ENCODE measurements at places on chromosomes 2 and 18. TPM values are rescaled to one million over a fixed set of nuclear protein-coding genes. Genes with fewer than 3 reads are reported as not detected.
A peak's percentile ranks its signal among the peaks of the same experiment; 100 is the strongest.

The RTP5 gene
- total RNA-seq = 0.10 TPM

DNA sequence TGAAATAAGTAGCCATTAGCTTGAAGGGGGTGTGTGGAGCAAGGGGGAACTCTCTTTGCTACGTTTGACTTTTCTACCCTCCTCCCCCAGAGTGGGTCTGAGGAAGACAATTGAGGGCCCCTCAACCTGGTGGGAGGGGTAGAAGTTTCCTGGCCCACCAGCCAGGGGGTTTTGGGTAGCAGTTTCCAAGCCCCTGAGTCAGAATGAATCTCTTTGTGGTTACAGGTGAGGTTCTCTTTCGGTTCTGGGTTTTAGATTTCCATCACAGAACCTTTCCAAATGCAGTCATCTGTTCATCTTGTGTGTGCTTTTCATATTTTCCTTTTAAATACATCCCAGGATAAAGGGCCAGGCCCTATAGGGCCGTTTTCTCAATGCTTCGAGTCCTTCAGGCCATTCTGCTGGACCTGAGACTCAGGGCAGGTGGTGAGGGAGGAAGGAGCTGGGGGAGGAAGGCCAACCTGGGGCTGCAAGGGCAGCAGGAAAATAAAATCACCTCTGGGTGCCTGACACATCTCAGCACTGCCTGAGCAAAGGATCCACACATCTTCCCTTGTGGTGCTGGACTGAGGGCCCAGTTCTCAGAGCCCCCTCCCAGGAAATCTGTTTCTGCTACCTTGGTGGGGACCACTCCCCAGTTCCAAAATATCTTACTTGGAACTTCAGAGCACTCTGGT is 4.7 kb downstream of the LBH start:
- DNase-seq = no peak

DNA sequence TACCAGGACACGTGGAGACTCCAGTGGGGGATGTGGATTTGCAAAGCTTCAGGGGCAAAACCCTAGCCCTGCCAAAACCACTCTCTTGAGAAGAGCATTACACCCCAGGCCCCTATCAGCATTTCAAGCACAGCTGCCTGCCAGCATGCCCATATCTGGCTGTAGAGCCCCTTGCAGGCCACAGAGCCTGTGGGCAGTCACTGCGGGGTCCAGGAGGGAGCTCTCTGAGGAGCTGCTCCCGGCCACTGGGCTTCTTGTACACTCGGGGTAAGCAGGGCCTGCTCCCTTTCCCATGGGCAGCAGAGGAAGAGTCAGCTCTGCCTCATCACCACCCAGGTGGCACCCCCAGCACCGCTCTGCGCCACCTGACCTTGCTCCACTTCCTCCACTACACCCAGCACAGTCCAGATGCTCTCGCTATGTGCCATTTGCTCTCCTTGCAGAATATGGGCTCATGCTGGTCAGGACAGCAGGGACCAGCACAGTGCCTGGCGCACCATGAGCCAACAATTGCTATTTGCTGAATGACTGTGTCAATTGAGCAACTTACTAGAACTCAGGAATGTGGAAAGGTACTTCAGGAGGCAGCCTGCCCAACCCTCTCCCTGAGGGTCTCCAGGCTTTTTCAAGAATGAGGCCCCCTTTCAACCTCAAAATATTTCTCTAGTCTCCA is 7.4 kb downstream of the CHST10 start:
- no peak for DNase-seq

GRCh38 chr2:233248999-233249398 is 2.5 kb upstream of the ATG16L1 start:
- no peak for DNase-seq

- DNase-seq = no peak
These were observed 165.5 kb downstream of the PHLPP1 start for GRCh38 chr18:62880673-62881364.

GRCh38 chr2:171279983-171280790 is 119.5 kb upstream of the TLK1 start:
- DNase-seq = no peak

DNA sequence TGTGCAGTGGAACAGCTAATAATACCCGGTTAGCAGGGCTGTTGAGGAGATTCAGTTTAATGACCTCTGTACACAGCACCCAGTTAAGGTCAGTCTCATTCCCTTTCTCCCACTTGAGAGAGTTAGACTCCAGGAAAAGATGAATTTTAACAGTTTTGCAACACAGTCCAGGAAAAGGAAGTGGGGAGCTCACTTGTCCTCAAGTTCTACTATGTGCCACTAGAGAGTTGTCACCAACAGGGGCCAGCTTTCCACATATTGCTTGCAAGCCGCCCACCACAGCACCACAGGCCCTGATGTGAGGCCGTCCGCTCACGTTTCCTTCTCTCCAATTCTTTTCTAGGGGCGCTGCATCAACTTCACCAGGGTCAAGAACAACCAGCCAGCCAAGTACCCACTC is 142.1 kb downstream of the GFPT1 start:
- no peak for DNase-seq

DNA sequence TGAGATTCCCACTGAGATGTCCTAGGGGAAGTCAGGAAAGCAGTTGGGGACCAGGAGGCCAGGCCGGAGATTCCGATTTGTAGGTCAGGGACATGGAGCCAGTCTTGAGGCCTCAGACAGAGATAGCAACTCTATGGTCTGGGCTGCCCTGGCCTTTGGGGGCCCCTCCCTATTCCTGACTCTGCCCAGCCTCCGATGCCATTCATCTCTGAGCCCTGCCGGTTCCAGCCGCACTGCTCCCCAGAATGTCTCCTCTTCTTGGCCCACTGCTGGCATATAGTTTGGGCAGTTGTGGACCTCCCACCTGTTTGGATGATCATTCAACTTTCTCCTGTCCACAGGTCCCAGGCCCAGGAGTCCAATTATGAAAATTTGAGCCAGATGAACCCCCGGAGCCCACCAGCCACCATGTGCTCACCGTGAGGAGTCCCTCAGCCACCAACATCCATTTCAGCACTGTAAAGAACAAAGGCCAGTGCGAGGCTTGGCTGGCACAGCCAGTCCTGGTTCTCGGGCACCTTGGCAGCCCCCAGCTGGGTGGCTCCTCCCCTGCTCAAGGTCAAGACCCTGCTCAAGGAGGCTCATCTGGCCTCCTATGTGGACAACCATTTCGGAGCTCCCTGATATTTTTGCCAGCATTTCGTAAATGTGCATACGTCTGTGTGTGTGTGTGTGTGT is 16.4 kb downstream of the SIGLEC15 start:
- no peak for DNase-seq

The ANKRD62 gene
- not detected for total RNA-seq

The UGT1A8 gene
- not detected for total RNA-seq

The HOXD13 gene
- total RNA-seq = not detected

GRCh38 chr2:239162141-239162821 is 238.5 kb downstream of the HDAC4 start:
- peak; percentile 77 for DNase-seq

DNA sequence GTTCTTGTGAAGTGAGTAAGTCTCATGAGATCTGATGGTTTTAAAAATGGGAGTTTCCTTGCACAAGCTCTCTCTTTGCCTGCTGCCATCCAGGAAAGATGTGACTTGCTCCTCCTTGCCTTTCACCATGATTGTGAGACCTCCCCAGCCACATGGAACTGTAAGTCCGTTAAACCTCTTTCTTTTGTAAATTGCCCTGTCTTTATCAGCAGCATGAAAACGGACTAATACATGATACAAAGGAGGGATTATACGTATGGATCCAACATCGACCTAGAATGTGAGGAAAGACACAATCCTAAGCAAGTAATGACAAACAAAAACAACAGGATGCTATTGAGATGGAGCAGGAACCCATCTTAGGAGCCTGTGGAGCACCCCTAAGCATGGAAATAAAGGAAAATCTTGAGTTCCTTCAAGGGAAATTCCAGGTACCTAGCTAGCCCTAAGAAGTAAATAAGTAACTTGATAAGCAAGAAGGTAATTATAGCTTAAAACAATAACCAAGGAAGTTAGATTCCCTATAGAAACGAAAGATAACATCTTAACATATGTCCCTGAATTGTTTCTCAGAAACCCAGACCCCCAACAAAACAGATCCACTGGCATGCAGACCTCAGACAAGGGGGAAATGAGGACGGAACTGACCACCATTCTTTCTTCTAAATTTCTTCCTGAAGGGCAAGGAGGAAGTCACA is 1.5 kb upstream of the TNFRSF11A start:
- no peak for DNase-seq

GRCh38 chr2:179264368-179265081 is at the start of gene SESTD1:
TSS of gene SESTD1 (minus strand) at chr2:179264832. CDS start at chr2:179191841, 72,991 bp downstream.
- DNase-seq = peak; percentile 93

- no peak for DNase-seq
These were observed 125.5 kb upstream of the UGP2 start for GRCh38 chr2:63716146-63716545.

DNA sequence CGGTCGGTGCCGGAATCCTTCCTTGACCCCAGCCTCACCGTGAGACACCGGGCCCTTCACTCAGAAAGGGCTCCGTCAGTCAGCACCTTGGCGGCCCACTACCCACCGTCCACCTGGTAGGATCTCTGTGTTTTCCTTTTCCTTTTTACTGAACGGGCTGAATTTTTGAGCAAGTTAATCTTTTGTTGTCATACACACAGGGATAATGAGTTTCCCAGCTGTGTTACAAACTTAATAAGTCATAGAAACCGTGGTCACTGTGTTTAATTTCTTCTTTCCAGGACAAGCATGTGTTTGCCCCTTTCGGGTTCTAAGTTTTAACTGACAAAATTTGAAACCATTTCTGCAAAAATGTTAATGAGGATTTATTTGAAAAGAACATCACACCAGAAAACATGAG is 39.0 kb upstream of the TPO start:
- DNase-seq = no peak

GRCh38 chr2:229562472-229563127 is 151.8 kb downstream of the DNER start:
- no peak for DNase-seq

DNA sequence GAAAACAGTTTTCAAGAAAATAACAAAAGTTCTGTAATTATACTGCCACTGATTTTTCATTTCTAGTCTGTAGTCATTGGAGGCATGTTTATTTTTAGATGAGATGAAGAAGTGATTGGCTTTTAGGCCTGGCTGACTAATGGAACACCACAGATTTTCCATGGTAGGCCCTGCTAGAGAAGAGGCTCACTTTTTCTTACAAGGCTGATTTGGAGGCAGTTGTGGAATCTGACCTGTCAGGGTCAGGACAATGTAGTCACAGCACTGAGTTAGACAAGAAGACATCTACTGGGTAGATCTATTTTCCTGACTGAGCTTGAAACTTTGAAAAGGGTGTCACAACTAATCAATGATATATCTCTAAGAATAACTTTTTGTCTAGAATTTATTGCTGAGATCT is 43.9 kb downstream of the KDM3A start:
- no peak for DNase-seq

DNA sequence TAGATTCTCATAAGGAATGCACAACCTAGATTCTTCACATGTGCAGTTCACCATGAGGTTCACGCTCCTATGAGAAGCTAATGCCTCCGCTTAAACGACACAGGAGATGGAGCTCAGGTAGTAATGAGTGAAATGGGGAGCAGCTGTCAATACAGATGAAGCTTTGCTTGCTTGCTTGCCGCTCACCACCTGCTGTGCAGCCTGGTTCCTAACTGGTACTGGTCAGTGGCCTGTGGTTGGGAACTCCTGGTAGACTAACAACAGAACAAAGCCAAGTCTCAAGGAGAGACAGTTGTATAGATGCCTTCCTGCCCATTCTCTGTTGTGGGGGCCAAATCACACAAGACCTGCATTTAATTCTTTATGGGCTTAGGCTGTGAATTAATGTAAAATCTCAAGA is 449.2 kb upstream of the TNP1 start:
- no peak for DNase-seq

DNA sequence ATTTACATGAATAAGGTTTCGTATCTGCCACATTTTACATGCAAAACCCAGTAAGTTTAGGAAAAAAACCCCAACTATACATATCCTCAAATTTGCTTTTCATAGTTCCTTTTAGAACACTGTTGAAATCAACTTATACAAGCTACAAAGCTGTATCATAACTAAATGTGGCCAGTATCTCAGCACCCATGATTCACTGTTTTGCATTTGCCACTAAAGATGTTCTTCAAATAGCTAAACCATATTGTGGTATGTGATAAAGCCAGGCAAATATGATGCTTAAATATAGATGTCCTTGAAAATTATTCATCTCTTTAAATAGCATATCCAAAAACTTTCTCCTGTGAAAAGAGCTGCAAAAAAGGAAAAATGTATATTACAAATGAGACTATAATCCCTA is 29.9 kb downstream of the ROCK2 start:
- DNase-seq = no peak

Measured in posterior vena cava (tissue), 2 donors.